ENCODE measurements at places on chromosomes 2 and 18. TPM values are rescaled to one million over a fixed set of nuclear protein-coding genes. Genes with fewer than 3 reads are reported as not detected.
A peak's percentile ranks its signal among the peaks of the same experiment; 100 is the strongest.

GRCh38 chr2:219448776-219449341 is 14.2 kb downstream of the SPEG start:
- H3K27me3 ChIP-seq, result no peaks in the 10 kb centered on the region
- no peak overlapping the region for H3K4me3 ChIP-seq
- peaks cover 3% of the 10 kb centered on the region for H3K4me1 ChIP-seq
- DNase-seq, result peak; percentile 86

- H3K36me3 ChIP-seq, result no peaks in the 10 kb centered on the region
- no peak overlapping the region for H3K4me3 ChIP-seq
- no peak for DNase-seq
- H3K27me3 ChIP-seq, result no peaks in the 10 kb centered on the region
- no peak overlapping the region for H3K27ac ChIP-seq
Observed at GRCh38 chr2:53636596-53636995, 131.0 kb upstream of the CHAC2 start.

DNA sequence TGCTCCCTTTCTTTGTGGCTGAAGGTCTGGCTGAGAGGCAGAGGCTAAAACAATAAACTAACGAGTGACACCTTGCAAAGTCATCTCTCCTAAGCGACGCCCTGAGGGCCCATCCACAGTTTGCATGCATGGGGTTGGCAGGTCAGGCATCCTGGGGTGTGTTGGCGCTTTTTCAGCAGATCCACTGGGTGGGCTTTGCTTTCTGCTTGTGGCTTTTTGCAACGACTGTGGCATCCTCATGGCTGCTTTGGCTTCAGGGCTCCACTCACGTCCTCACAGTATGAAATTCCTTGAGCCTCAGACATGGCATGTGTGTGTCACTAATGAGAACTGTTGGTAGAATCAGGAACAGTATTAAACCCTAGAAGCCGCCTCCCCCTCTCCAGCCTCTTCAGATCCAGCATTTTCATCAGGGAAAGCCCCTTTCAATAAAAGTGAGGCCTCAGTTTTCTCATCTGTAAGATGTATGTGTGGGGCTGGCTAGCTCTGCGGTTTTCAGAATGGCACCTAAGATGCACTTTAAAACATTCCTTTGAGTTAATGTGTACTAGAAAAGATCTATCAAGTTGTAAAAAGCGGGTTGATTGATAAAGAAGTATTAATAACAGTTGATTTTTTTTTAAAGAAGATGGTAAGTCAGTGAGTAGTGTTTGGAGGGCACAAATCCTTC is 72.5 kb downstream of the SH3BP4 start:
- H3K4me3 ChIP-seq, result no peak overlapping the region
- DNase-seq, result no peak
- H3K27me3 ChIP-seq, result no peaks in the 10 kb centered on the region
- H3K27ac ChIP-seq, result peak overlapping the region; percentile 57
- no peaks in the 10 kb centered on the region for H3K4me1 ChIP-seq

DNA sequence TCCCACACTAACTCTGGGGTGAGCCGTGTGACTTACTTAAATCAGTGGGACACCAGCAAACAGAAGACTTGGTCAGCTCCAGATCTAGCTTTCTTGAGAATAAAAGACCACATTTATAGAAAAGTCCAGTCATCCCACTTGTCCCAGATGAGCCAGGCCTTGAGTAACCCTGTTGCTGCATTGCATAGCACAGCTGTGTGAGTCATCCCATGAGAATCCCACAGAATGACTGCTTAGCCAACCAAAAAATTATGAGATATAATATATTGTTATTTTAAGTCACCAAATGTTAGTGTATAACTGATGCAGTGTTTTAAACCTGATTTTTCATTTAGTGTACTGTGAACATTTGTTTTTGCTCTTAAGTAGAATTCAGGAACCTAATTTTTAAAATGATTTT is 94.2 kb upstream of the FSHR start:
- H3K27me3 ChIP-seq, result no peaks in the 10 kb centered on the region
- no peak for DNase-seq
- no peak overlapping the region for H3K4me3 ChIP-seq

DLGAP1 gene
- total RNA-seq, result 21.5 TPM

DTNA gene
- total RNA-seq, result 51.6 TPM
